ENCODE measurements at places on chromosomes 7 and 10.
A peak's percentile ranks its signal among the peaks of the same experiment; 100 is the strongest.

- no peak for DNase-seq
Measured at GRCh38 chr10:46090258-46090812, 44.3 kb upstream of the MSMB start.

GRCh38 chr7:51551070-51551469, 234.5 kb upstream of the COBL start:
- no peak for DNase-seq

GRCh38 chr7:140230516-140230860, 53.7 kb upstream of the KDM7A start:
- peak; percentile 79 for DNase-seq

GRCh38 chr7:154937837-154938236, 65.1 kb downstream of the PAXIP1 start:
- DNase-seq: no peak

DNA sequence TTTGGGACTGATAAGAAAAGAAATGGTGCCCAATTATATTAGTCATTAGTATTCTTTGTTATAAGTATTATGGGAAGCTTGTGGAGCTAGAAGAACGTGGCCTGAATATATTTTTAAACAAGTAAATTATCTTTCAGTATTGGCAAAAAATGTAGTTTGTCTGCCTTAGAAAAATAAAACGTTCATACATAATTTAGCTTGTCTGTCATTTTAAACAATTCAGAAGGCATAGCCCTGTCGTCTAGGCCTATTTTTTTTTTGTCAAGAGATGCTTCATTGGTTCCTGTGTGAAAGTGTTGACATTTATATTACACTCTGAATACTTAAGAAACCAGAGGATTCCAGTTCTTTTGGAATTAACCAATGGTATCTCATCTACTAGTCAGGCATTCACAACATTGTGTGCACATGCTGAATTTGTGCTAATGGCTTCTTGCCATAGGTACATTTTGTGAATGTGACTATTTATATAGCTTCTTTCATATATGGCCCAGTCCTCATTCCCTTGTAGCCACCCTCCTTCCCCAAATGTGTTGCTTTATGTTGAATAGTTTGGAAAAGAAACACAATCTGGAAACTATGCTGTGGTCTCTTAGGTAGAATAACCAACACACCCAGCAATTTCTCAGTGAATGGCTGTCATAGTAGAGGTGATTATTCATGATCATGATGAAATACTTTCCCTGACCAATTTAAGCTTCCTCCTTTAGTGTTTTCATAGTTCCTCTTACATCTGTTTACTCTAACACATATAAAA, 435.8 kb downstream of the EXOC4 start:
- DNase-seq: no peak

GRCh38 chr10:35517431-35518181, 87.5 kb upstream of the GJD4 start:
- DNase-seq: no peak

DNA sequence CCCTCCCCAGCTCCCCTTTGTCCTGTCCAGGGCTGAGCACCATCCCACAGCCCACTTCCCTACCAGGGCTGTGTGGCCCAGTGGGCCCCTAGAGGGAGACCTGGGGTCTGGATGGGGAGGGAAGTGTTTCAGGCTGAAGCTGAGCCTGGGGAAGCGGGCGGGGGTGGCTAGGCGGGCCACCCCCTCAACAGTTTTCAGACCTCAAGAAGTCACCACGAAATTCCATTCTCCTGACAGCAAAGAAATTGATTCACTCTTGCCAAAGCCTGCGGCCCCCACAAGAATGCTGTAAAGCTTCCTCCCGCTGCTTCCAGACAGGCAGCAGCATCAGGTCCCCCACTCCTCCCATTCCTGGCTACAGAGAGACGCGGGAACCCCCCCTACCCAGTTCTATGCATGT, 2.5 kb upstream of the LFNG start:
- no peak for DNase-seq

- DNase-seq: no peak
Measured at GRCh38 chr7:151633516-151633812, 113.8 kb upstream of the RHEB start.

DNA sequence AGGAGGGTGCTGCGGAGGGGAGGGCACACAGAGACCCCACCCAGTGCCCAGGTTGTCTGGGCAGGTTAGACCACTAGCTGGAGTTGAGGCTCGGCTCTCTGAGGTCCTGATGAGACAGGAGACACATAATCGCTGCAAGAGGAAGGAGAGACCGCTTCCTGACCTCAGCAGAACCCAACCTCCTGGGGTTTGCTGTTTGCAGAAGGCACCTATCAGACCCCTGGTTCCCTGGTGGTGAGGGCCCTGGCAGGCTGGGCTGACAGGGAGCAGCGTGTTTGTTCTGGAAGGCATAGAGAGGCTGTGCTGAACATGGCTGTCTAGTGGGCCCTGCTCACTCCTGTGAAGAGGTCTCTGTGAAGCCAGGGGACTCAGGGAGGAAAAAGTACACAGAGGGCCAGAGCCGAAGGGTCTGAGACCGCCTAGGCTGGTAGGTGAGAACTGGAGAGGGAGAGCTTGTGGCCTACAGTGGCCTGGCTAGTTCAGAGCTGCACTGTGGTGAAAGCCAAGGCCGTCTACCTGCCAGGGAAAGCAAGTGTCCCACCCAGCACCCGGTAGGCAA, 39.4 kb upstream of the NPFFR1 start:
- DNase-seq: peak; percentile 88

DNA sequence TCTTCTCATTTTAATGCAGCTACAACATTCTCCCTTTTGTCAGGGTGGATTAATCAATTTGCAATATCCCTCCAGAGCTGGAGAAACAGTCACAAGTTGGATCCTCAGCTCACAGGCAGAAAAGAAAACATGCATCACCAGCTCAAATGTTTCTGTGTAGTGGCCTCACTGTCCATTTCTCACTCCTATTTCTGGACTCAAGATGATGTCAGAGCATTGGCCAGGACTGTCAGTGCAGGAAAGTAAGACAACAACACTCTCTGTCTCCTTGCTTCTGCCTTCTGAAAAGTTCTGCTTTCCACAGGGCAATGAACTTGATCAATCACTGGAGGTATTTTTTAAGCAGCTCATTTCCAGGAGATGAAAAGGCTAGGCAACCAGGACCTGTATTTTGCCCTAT, 8.2 kb upstream of the SVIL start:
- no peak for DNase-seq

DNA sequence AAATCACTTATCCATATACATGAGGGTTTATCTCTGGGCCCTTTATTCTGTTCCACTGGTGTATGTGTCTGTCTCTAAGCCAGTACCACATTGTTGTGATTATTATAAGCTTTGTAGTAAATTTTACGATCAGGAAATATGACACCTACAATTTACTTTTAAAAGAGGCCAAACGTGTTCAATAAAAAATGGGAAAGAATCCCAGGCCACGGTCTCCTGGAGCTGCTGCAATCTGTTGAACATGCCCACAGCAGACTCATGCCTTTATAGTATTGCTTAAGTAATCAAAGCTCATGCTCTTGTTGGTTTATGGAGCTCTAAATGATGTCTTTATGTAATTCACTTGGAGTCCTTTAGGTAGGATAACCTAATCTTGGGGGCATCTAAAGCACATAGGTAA, 273.0 kb downstream of the ZMYND11 start:
- no peak for DNase-seq

GRCh38 chr10:26242706-26243350, 26.3 kb downstream of the GAD2 start:
- DNase-seq: no peak

DNA sequence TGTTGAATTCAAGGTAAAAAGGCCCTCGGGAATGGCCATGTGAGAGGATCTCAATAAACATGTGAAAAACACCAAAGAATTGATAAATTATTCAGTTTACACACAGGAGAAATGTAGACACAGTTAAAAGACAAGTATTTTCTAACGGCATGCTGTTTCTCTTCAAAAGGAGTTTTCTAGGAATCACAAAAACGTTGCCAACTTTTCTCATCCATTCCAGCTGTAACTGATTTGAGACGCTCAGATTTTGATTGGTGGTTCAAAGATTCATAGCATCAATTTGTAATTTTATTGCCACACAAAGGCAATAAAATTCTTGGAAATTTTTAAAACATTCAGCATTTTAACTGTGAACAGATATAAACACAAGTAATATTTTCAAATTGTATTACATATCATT, 384.9 kb upstream of the PFKP start:
- no peak for DNase-seq

GRCh38 chr7:106270122-106270977, 14.4 kb downstream of the NAMPT start:
- DNase-seq: no peak

- no peak for DNase-seq
Measured at GRCh38 chr7:148422030-148422429, 168.5 kb upstream of the C7orf33 start.

GRCh38 chr10:125823663-125824251, 411 bp downstream of the BCCIP start:
- peak; percentile 33 for DNase-seq

- DNase-seq: no peak
Measured at GRCh38 chr10:21290499-21291160, 234.9 kb downstream of the SKIDA1 start.

- no peak for DNase-seq
Measured at GRCh38 chr10:98010939-98011685, 19.3 kb downstream of the CRTAC1 start.

DNA sequence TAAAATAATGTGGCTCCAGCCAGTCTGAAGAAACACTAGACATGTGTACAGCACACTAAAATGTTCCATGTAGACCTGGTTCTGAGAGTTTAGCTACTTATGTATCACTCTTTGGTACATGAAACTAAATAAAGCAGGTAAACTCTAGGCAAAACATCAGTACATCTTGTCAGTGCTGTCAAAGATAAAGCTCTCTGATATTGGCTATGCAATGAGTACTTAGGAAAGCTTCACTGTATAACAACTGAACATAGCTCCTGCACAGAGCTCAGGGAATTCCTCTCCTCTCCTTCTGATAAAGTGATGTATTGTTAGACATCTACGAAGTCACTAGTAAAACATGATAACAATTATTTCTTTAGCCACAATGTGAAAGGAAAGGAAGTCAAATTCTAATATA, 3.5 kb downstream of the LRRN3 start:
- no peak for DNase-seq

GRCh38 chr7:143510854-143511592, 33.4 kb downstream of the TAS2R41 start:
- no peak for DNase-seq

- peak; percentile 43 for DNase-seq
Measured at GRCh38 chr7:115008465-115009114, 86.7 kb downstream of the MDFIC start.

DNA sequence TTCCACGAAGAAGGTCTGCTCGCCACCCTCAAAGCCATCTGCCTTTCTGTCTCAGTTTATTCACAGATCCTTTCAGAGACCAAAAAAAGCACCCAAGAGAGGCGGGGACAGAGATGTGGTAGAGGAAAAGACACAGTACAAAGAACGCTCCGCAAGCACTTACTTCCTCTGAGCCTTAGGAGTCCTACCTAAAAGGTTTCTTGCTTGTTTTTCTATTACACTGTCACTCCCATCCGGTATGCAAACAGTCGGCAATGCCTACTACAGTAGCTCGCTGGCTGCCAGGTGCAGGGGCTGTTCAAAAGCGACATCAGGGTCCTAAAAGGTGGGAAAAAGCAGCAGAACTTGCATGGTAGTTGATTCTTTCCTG, 816 bp downstream of the TECPR1 start:
- peak; percentile 70 for DNase-seq

- DNase-seq: peak; percentile 89
Measured at GRCh38 chr7:130912862-130913638, 179.0 kb upstream of the KLF14 start.

DNA sequence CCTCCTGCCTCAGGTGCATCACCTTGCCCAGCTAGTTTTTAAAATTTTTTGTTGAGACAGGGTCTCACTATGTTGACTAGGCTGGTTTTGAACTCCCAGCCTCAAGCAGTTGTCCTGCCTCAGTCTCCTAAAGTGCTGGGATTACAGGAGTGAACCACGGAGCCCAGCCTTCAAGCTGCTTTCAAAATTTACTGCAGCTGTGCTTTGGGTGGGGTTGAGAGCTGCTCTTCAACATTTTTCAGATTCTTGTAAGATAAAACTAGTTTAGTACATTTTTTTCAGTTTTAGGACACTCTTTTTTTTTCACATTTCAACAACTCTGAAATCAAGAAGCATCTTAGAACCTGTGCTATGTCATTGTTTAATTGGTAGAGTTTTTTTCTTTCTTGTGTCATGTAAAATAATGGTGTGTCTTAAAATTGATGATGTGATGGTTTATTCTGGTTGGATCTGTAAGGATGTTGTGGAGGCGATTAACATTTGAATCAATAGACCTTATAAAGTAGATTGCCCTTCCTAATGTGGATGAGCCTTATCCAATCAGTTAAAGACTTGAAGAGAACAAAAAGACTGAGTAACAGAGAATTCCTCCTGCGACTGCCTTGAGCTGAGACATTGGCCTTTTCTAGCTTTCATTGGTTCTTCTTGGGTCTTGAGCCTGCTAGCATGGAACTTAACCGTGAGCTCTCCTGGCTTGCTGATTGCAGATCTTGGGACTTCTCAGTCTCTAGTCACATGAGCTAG, 13.5 kb downstream of the PLEKHA8 start:
- DNase-seq: no peak

DNA sequence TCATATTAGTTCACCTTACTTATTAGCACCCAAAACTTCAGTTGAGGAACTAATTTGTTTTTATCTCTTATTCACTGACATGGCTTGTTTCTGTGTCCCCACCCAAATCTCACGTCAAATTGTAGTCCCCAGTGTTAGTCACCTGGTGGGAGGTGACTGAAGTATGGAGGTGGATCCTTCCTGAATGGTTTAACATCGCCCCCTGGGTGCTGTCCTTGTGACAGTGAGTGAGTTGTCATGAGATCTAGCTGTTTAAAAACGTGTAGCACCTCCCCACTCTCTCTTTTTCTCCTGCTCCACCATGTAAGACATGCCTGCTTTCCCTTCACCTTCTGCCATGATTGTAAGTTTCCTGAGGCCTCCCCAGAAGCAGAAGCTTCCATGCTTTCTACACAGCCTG, 75.0 kb upstream of the HECTD2 start:
- DNase-seq: no peak

DNA sequence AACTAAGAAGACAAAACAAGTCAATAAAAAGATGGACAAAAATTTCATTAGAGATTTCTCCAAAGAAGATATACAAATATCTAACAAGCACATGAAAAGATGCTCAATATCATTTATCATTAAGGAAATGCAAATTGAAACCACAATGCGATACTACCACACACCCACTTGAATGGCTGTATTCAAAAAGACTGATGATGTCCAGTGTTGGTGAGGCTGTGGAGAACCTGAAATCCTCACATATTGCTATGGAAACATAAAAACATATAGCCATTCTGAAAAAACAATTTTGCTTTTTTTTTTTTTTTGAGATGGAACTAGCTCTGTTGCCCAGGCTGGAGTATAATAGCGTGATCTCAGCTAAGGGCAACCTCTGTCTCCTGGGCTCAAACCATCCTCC, 124.1 kb upstream of the LAMB4 start:
- no peak for DNase-seq

GRCh38 chr10:117131376-117132327, 6.4 kb downstream of the VAX1 start:
- DNase-seq: no peak

GRCh38 chr7:41779918-41780317, 77.0 kb upstream of the INHBA start:
- no peak for DNase-seq

GRCh38 chr10:45513551-45513950, 139.5 kb downstream of the ALOX5 start:
- DNase-seq: no peak

- DNase-seq: no peak
Measured at GRCh38 chr7:2572101-2572842, 13.5 kb downstream of the IQCE start.
